ENCODE measurements at places on chromosomes 4 and X. TPM values are rescaled to one million over a fixed set of nuclear protein-coding genes. Genes with fewer than 3 reads are reported as not detected.

Gene TMEM31
- not detected for total RNA-seq

Gene NPY1R
- total RNA-seq: 0.54 TPM

Gene TAF7L
- 0.25 TPM for total RNA-seq

Gene RAI2
- 1.4 TPM for total RNA-seq

Gene HADH
- 10.8 TPM for total RNA-seq

Gene VCX3A
- not detected for total RNA-seq

Gene NUDT11
- total RNA-seq: 35.0 TPM

Gene KCTD8
- total RNA-seq: 23.2 TPM

Gene GAB3
- 9.6 TPM for total RNA-seq

Gene DIAPH2
- 3.8 TPM for total RNA-seq

Gene ADH7
- not detected for total RNA-seq

Gene SAGE1
- not detected for total RNA-seq

Gene COL25A1
- total RNA-seq: 1.1 TPM

Gene SLC2A9
- total RNA-seq: not detected

Gene REPS2
- total RNA-seq: 3.1 TPM

Gene CRMP1
- 947 TPM for total RNA-seq

Gene CT55
- 0.34 TPM for total RNA-seq

Gene FGD1
- 18.8 TPM for total RNA-seq

Gene GAGE12E
- total RNA-seq: not detected

Gene MAGEA10
- total RNA-seq: not detected

Gene SPATA4
- total RNA-seq: not detected

Gene SMIM9
- total RNA-seq: not detected

Gene PDE5A
- 3.2 TPM for total RNA-seq

Gene CT45A10
- not detected for total RNA-seq

Gene CXorf49
- not detected for total RNA-seq

Gene CD38
- 0.37 TPM for total RNA-seq

Gene TMEM154
- 0.22 TPM for total RNA-seq

Gene TRIM61
- total RNA-seq: 0.34 TPM

Gene RTL3
- total RNA-seq: not detected

Gene HPSE
- total RNA-seq: 1.8 TPM
